ENCODE measurements at places on chromosomes 1 and 21.

DNA sequence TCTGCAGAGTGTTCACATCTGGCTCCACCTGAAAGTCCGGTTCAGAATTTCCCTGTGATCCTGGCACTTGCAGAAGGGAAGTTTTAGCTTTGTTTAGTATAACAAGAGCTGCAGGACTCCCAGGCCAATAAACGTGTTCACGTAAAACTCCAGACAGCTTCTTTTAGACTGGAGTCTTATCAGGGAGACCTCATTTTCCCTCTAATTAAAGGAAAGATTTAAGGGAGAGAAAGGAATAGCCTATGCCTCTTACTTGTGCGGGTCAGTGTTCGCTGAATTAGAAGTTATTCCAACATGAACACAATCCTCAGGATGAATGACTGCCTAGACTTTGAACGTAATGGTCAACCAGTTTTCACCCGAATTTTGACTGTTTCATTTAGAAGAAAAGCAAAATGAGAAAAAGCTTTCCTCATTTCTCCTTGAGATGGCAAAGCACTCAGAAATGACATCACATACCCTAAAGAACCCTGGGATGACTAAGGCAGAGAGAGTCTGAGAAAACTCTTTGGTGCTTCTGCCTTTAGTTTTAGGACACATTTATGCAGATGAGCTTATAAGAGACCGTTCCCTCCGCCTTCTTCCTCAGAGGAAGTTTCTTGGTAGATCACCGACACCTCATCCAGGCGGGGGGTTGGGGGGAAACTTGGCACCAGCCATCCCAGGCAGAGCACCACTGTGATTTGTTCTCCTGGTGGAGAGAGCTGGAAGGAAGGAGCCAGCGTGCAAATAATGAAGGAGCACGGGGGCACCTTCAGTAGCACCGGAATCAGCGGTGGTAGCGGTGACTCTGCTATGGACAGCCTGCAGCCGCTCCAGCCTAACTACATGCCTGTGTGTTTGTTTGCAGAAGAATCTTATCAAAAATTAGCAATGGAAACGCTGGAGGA lies 202.1 kb upstream of the SGIP1 start:
- peak; percentile 76 for DNase-seq

DNA sequence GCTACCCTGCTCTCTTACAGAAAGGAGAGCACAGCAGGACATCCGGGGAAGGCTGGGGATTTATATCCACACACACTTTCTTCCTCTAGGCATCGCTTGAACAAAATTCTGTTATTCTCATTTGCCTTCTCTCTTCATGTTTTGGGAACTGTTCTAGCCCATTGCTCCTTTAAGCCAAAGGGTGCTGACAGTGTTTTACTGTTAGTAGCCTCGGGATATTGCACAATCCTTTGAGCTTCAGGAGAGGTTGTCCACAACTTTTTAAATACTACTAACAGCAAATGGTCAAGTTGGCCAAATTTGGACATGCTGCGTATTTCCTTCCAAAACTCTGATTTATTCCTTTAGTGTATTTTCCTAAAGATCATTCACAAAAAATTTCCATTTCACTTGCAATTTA lies 579.2 kb upstream of the RGS18 start:
- DNase-seq = no peak

DNA sequence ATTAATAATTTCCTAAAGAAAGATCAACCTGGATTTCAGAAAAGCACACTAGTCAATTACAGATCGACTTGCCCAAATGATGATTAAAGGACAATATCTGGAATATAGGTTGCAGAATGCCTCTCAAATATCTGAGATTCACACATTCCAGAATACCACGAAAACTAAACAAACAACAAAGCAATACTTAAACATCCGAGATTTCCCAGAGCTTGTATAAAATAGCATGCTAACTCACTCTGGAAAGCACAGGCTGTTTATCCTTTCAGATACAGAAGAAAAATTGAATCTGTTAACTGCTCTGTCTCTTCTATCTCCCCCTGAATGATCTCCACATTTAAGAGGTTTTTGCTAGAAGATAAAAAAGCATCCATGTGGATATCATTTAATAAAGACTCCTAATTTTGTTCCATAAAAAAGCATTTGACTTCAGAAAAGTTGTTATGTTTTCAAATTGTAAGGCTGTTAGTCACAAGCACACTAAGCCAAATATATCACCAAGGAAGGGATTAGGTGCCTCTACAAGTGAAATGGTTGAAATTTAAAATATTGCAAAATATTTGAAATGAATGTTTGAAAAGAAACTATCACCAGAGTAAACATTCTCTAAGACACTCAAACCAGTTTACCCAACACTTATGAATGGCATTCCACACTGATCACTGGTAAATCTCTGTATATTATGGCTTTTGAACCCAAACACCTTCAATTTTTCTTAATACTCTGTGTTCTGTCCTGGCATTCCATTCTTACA lies 865.1 kb upstream of the ADAMTS5 start:
- peak; percentile 73 for DNase-seq

DNA sequence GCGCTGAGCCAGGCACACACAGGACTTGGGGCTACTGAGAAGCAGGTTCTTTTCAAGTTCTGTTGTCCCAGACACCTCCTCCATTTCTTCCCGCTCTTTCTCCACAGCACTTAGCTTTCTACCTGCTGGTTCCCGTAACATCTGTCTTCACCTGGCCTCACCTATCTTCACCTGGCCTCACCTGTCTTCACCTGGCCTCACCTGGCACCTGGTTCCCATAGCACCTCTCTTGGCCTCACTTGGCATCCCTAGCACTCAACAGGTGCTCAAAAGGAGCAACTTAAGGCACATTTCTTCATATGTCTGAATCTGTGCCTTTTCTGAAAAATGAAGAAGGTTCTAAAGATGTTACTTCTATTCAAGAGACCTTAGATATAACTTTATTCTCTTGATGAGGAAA lies 10.4 kb downstream of the KCNK1 start:
- no peak for DNase-seq

GRCh38 chr1:205210756-205211168 lies 740 bp downstream of the DSTYK start:
- DNase-seq = no peak

GRCh38 chr1:20210736-20211460 lies 24.6 kb upstream of the PLA2G2C start:
- no peak for DNase-seq

GRCh38 chr1:243474136-243474881 lies 218.5 kb downstream of the SDCCAG8 start:
- DNase-seq = no peak

- peak; percentile 88 for DNase-seq
Measured at GRCh38 chr1:12184008-12184681, 17.4 kb downstream of the TNFRSF1B start.

GRCh38 chr1:156663178-156663577 lies 14.0 kb downstream of the NES start:
- no peak for DNase-seq

- peak; percentile 34 for DNase-seq
Measured at GRCh38 chr1:95095833-95096217, 21.3 kb upstream of the TLCD4 start.

Measured in adipocyte (in vitro differentiated cells).